GM23248 (cell line): ENCODE measurements at places on chromosomes 7 and 10.

DNA sequence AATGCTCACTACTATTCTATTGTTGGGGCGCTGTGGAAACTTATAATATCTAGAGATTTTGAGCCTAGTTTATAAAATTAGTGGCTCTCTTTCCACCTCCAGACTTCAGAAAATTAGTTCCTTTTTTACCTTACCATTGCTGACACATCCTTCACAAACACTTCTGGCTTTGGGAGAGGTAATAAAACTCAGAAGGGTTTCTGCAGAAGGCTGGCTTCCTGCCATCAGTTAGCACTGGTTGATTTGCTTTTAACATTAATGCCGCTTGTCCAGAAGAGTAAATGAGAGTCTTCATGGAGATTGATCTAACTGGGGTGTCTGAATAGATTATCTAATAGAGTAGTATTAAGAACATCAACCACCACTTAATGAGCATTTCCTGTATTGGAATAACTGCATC lies 20.3 kb downstream of the ACSM6 start:
- DNase-seq = peak; percentile 39
- no peaks in the 10 kb centered on the region for H3K36me3 ChIP-seq
- no peak overlapping the region; the same call in 1 of the 2 replicates for H3K27ac ChIP-seq
- H3K4me1 ChIP-seq = peaks cover 36% of the 10 kb centered on the region
- no peak overlapping the region for H3K4me3 ChIP-seq

GRCh38 chr7:94043299-94043698 lies 39.1 kb upstream of the BET1 start:
- peak; percentile 84 for DNase-seq
- peak overlapping the region; percentile 46 for H3K27ac ChIP-seq
- H3K27me3 ChIP-seq = peaks cover 7% of the 10 kb centered on the region; the same call in 1 of the 2 replicates
- peaks cover 17% of the 10 kb centered on the region for H3K4me1 ChIP-seq
- no peak overlapping the region for H3K4me3 ChIP-seq

DNA sequence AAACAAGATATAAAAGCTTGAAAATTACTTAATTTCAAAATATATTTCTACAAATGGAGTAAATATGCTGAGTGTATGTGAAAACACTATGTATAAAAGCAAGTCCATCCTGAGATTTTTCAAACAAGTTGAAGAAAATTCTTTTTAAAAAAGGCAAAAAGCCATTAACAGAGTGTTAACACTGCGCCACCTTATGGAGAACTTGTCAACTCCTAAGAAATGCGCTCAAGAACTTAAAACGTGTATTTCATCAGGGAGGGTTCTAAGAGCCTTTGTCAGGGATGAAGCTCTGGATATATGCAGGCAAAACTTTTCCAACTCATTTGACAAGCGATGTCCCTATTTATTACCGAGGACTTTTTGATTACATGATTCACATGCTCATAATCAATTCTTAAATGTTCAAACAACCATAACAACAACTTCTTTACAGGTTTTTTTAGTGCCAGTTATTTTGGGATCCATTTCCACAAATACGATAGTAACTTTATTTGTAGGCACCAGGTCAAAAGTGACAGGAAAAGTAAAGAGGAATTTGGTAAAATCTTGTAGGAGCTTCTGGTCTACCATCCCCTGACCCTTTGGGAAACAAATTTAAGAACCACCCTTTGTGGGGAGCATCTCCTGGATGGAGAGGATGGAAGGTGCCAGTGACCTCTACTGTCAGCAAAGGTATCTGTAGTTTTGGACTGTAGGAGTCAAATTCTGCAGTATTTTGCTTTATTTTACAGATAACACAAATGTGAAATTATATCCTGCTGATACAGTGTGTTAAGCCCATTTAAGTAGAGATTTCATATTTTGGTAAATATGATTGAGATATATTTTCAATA lies 23.2 kb downstream of the CALCR start:
- H3K27me3 ChIP-seq = no peaks in the 10 kb centered on the region; the same call in none of the 2 replicates
- DNase-seq = peak; percentile 78
- no peaks in the 10 kb centered on the region for H3K36me3 ChIP-seq
- H3K4me1 ChIP-seq = no peaks in the 10 kb centered on the region
- H3K27ac ChIP-seq = no peak overlapping the region

- H3K4me3 ChIP-seq = no peak overlapping the region
- peaks cover 5% of the 10 kb centered on the region; the same call in 1 of the 2 replicates for H3K4me1 ChIP-seq
- H3K27me3 ChIP-seq = no peaks in the 10 kb centered on the region
- no peak overlapping the region for H3K27ac ChIP-seq
These were observed 238.6 kb downstream of the COBL start for GRCh38 chr7:51077987-51078370.

DNA sequence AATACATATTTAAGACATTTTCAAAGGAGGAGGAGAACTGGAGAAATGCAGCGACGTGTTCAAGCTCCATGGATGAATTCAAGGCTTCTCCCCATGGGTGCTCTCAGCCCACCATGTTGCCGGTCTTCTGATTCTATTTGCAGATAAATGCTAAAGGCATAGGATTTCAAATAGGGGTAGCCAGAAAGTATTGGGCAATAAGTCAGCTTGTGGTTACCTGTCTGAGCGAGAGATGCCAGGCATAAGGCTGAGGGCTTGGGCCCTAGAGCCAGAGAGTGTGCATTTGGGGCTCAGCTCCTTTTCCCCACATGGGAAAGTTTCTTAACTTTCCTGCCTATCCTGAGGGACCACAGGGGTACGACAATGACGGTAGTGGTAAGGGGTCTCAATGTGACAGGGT lies 180.0 kb downstream of the PARD3 start:
- peaks cover 6% of the 10 kb centered on the region; the same call in 1 of the 2 replicates for H3K4me1 ChIP-seq
- no peak overlapping the region for H3K27ac ChIP-seq
- H3K36me3 ChIP-seq = no peaks in the 10 kb centered on the region
- no peaks in the 10 kb centered on the region for H3K27me3 ChIP-seq
- H3K4me3 ChIP-seq = no peak overlapping the region
- DNase-seq = no peak

- H3K36me3 ChIP-seq = no peaks in the 10 kb centered on the region
- no peak overlapping the region for H3K4me3 ChIP-seq
- DNase-seq = no peak
- H3K4me1 ChIP-seq = no peaks in the 10 kb centered on the region
These were observed 466.9 kb downstream of the PTPRN2 start for GRCh38 chr7:158120716-158121115.

GRCh38 chr10:77004917-77005564 lies 632.6 kb downstream of the KCNMA1 start:
- H3K36me3 ChIP-seq = no peaks in the 10 kb centered on the region
- H3K27me3 ChIP-seq = no peaks in the 10 kb centered on the region
- peak; percentile 68 for DNase-seq
- no peak overlapping the region for H3K4me3 ChIP-seq
- no peaks in the 10 kb centered on the region for H3K4me1 ChIP-seq

DNA sequence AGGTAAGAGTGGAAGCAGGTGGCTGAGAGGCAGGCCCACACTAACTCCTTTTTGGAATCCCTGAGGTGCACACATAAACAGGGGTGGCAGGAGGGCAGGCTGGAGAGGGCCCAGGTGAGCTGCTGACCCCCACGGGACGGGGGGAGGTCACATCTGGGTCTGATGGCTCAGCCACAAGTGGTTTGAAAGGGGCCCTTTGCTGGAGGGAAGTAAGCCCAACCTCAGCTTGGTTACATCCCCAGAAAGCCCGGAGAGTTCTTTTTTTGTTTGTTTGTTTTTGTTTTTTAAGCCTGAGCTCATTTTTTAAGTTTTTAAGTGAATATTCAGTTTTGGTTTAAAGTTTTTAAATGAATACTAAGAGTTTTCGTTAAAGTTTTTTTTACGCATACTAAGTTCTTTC lies 72.8 kb upstream of the CUX1 start:
- DNase-seq = no peak
- H3K4me1 ChIP-seq = no peaks in the 10 kb centered on the region
- no peaks in the 10 kb centered on the region for H3K36me3 ChIP-seq
- peaks cover 36% of the 10 kb centered on the region for H3K27me3 ChIP-seq
- H3K27ac ChIP-seq = no peak overlapping the region

DNA sequence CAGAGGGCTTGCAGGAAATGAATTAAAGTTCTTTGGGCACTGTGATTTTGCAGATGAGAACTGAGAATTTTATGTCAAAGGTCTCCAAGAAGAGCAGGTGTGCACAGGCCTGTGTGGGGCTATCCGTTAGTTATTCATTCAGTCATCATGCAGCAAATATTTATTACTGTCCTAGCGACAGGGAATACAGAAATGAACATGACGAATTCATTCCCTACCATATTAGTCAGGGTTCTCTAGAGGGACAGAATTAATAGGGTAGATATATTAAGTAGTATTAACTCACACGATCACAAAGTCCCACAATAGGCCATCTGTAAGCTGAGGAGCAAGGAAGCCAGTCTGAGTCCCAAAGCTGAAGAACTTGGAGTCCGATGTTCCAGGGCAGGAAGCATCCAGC lies 2.9 kb upstream of the MMP21 start:
- H3K27ac ChIP-seq = no peak overlapping the region
- no peaks in the 10 kb centered on the region for H3K36me3 ChIP-seq
- H3K4me3 ChIP-seq = no peak overlapping the region
- H3K4me1 ChIP-seq = no peaks in the 10 kb centered on the region
- DNase-seq = no peak

GRCh38 chr7:129332254-129333035 lies 101.8 kb upstream of the STRIP2 start:
- peak overlapping the region; percentile 90 for H3K27ac ChIP-seq
- peak overlapping the region; percentile 42 for H3K4me3 ChIP-seq
- H3K4me1 ChIP-seq = peaks cover 13% of the 10 kb centered on the region
- H3K36me3 ChIP-seq = no peaks in the 10 kb centered on the region

- H3K4me3 ChIP-seq = no peak overlapping the region
- no peak overlapping the region for H3K27ac ChIP-seq
- peaks cover 31% of the 10 kb centered on the region for H3K4me1 ChIP-seq
- DNase-seq = no peak
These were observed 3.1 kb downstream of the GPER1 start for GRCh38 chr7:1090686-1091643.

GRCh38 chr10:91201213-91201996 lies 19.1 kb upstream of the PCGF5 start:
- H3K4me3 ChIP-seq = no peak overlapping the region
- H3K27ac ChIP-seq = no peak overlapping the region
- DNase-seq = no peak
- H3K27me3 ChIP-seq = no peaks in the 10 kb centered on the region
- no peaks in the 10 kb centered on the region for H3K36me3 ChIP-seq

GRCh38 chr10:71448146-71448545 lies 51.4 kb downstream of the CDH23 start:
- DNase-seq = no peak
- no peak overlapping the region for H3K27ac ChIP-seq
- no peak overlapping the region for H3K4me3 ChIP-seq
- no peaks in the 10 kb centered on the region for H3K36me3 ChIP-seq

DNA sequence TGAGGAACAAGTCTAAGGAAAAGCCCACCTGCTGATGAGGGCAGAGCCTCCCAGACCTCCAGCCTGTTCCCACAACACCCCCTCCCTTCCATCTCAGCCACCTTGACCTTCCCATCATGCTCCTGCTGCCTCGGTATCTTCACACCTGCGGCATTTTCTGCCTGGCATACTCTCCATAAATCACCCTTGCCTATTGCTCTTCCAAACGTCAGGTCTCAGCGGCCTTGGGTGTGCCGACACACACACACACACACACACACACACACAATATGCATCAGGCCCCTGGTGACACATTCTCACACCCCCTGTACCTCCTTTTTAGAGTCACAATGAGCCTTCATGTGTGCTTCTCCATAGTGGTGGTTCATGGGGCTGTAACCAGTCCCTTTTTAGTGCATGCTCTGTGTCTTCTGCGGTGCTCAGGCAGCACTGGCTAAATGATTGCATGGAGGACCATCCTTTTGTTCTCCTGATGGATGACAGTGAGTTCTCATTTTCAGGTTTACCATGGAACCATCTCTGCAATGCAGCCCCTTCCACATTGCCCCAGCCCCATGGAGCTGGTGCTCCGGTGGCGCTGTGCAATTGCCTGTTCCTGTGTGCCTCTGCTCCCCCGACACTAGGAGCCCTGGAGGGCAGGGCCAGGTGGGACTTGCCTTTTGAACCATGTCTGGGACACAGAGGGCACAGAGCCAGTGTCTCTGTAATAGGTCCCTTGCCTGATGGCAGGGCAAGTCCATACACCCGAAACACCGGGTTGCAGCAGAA lies 4.5 kb downstream of the ADIRF start:
- no peaks in the 10 kb centered on the region for H3K27me3 ChIP-seq
- H3K4me1 ChIP-seq = peaks cover 35% of the 10 kb centered on the region
- no peaks in the 10 kb centered on the region for H3K36me3 ChIP-seq

DNA sequence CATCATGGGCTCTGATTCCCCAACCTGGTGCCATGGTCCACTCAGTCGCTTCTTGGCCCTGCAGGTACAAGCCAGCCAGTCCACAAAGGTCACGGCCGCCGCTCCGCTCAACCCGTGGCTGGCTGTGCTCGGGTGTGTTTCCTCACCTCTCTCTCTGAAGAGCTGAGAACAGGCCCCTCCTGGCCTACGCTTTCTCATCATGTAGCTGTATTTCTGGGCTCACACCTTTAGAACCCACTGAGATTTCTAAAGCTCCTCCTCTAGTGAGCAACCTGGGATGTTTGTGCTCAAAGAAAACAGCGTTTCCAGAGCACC lies 30.2 kb downstream of the PTPRN2 start:
- no peaks in the 10 kb centered on the region for H3K27me3 ChIP-seq
- no peak overlapping the region for H3K27ac ChIP-seq
- no peaks in the 10 kb centered on the region for H3K4me1 ChIP-seq
- H3K36me3 ChIP-seq = no peaks in the 10 kb centered on the region
- H3K4me3 ChIP-seq = no peak overlapping the region
